ENCODE measurements at places on chromosomes 12 and 14.

DNA sequence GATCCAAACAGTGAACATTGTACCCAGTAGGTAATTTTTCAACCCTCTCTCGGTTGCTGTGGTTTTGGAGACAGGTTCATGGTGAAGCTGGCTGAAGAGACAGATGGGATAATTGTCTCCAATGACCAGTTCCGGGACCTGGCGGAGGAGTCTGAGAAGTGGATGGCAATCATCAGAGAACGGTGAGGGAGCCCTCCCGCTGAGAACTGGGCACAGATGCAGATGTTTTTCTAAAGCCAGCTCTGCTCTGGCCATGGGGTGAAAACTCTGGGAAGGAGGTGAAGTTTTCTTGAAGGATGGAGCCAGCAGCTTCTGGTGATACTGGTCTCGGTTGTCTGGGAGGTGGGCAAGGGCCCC, 6.2 kb downstream of the KHNYN start:
- no peak for DNase-seq

DNA sequence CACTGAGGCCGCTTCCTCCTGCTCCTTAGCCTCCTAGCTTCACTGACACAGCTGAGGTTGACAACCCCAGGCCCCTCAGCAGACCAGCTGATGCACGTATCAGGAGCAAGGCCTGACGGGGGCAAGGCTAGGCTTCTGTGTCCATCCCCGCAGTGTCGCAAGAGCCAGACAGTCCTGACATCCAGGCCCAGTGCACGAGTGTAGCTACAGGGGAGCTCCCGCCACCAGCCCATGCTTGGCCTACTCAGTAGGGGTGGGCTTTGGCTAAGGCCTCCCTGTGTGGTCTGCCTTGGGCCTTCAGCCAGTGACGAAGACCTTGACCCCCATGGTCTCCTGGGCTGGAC, 179.1 kb downstream of the DPF3 start:
- no peak for DNase-seq

GRCh38 chr12:124171231-124171979, 123.5 kb upstream of the RFLNA start:
- DNase-seq, result no peak

- DNase-seq, result no peak
Measured at GRCh38 chr12:82600379-82600778, 86.3 kb upstream of the TMTC2 start.

DNA sequence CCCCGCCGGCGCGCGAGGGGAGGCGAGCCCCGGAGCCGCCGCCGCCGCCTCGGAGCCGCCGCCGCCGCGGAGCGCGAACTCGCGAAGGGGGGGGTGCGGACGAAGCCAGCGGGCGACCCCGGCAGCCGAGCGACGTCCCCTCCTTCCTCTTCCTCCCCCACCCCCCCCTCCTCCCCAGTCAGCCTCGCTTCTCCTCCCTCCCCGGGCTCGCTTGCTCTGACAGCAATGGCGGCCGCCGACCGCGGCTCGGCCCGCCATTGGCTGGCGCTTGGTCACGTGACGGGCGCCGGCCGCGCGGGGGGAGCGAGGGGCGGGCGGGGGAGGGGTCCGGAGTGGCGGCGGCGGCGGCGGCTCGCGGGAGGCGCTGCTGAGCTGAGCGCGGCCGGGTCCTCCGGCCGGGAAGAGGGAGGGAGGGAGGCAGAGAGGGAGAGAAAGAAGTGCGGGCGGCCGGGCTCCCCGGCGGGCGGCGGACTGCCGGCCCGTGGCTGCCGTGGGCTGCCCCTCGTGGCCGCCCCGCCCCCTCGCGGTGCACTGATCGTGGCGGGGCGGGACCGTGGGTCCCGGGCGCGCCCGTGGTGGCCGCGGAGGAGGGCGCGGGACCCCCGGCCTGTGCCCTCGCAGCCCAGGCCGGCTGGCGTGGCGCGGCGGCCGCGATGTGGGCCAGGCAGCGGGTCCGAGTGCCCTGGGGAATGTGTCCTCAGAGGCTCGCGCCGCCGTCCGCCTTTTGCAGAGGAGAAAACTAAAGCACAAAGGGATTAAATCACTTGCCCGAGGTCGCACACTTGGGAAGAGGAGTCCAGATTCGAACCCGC, at the start of gene MED13L:
TSS of gene MED13L (minus strand) at position 227 of the 812 bp plus-strand sequence. CDS start 562 bp downstream, outside the sequence.
- peak; percentile 87 for DNase-seq

- DNase-seq, result no peak
Measured at GRCh38 chr14:91283666-91284065, 39.2 kb upstream of the GPR68 start.

DNA sequence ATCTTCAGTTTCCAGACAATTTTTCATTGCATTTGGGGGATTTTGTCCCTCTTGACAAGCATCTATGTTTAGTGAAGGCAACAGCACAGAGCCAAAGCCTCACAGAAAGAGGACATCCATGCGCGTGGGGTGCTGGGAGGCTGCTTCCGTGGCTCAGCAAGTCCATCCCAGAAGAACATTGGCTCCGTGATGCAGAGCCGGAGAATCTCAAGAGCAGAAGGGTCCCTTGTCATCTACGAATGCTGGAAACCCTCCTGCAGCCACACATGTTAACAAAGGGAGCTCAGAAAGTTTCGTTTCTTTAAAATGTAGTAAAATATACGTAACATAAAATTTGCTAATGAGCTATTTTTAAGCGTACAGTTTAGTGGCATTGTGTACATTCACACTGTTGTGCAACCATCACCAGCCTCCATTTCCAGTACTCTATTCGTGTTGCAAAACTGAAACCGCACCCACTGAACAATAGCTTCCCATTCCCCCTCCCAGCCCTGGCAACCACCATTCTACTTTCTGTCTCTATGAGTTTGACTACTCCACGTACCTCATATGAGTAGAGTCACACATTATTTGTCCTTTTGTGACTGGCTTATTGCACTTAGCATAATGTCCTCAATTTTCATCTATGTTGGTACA, 185.9 kb downstream of the TTC7B start:
- no peak for DNase-seq

- no peak for DNase-seq
Measured at GRCh38 chr12:76144245-76144549, 59.7 kb upstream of the NAP1L1 start.

GRCh38 chr12:96419576-96420276, 19.5 kb upstream of the CDK17 start:
- no peak for DNase-seq

DNA sequence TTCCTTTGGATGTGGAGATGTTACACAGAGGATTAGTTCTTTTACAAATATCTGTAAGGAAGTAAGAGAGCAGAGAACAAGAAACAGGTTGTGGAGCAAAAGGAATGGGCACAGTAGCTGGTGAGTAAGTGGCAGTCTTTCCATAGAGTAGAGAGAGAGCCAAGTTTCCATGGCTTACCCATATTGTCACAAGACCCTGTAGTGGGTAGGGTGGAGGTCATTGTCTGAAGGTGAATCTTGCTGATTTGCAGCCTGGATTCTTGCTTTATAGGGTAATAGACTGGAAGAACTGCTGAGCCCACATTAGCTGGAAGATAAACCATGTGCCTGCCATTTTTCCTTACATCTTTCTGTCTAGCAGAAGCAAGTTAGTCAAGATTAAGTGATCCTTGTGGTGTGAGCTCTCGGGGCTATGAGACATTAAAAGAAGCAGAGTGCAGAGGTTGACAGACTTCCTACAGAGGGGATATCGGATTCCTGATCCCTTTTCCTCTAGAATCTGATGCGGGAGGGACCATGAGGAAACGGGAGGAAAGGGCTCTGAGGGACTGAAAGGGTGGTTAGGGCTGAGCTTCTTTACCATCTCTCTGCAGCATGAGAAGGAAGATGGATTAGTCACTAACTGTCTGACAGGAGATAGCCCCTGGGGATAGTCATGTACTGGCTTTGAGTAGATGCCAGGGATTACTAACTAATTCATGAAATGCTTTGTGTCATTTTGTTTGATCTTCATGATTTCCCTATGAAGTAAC, 44.0 kb upstream of the LRTM2 start:
- no peak for DNase-seq

- DNase-seq, result no peak
Measured at GRCh38 chr12:32876004-32876403, 20.6 kb downstream of the PKP2 start.

GRCh38 chr14:96626916-96627315, 124.7 kb downstream of the PAPOLA start:
- no peak for DNase-seq
